AG04450 (cell line): ENCODE measurements at places on chromosomes 7 and 10. TPM values are rescaled to one million over a fixed set of nuclear protein-coding genes. Genes with fewer than 3 reads are reported as not detected.

DNA sequence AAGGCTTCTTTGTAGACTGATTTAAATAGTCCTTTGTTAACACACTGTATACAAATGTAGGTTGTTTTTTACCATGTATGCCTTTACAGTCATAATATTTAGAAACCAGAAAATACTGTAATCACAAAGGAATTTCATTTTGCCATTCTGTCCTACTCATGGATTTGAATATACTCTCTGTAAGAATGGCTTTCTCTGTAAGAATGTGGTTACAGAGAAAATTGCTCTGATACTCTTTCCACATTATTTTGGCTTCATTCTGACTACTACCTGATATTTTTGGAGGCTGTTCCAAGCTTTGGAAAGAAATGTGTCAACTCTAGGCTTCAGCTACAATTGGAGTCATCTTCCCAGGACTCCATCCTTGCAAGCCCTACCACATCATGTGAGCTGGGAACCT, 23.5 kb downstream of the CH25H start:
- no peak for DNase-seq

GRCh38 chr10:23015021-23015707, 80.2 kb upstream of the MSRB2 start:
- DNase-seq, result no peak

- no peak for DNase-seq
Observed at GRCh38 chr7:132551886-132552285, 24.4 kb downstream of the PLXNA4 start.

GRCh38 chr10:131115321-131115720, 196.2 kb downstream of the TCERG1L start:
- no peak for DNase-seq

DNA sequence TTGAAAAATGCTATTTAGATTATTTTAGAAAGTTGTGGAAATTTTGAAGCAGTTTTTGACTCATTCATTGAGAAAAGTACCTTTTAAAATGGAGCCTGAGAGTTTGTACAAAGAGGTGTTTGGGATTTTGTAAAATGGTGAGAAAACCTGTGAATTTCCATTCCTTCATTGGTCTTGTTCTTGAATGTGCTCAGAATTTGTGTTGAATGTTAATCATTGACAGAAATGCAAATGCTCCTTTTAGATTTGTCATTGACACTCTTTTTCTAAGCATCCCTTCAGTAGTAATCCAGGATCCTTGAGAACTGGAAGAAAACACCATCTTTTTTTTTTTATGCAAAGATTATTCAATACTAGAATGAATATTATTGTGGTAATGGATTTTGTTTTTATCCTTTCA, 74.8 kb downstream of the LCOR start:
- no peak for DNase-seq

DNA sequence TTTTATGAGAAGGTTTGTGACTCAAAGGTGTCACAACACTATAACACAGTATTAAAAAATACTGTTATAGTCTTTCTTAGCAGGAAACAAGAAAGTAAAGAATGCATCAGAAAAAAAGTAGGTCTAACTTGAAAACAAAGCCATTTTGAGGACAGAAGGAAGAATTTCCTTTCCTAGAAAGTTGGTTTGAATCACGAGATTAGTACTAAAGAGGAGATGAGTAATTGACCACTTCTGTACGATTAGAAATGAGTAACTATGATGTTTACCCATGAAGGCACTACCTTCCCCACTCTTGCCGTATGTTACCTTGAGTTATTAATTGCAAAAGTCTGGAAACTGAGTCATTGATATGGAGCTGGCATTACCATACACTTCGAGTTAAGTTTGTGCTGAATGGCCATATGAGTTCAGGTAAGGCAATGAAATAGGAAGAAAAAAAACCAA, 65.2 kb downstream of the FAM185A start:
- no peak for DNase-seq

DNA sequence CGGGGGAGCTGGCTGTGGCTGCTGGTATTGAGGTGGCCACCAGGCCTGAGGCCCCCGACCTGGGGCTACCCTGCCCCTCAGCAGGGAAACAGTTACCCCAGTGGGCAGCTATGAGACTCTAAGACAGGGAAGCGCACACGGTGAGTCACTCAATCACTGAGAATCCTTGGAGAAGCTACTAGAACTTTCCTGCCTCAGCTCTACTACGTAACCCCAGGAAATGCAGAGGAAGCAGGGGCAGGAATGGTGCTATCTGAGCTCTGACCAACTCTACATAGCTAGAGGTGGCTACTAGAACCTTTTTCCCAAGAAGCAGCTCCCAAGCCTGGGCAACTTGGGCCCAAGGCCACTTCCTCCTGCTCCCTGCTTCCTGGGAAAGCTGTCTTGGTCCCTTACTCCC, 11.8 kb downstream of the DNAJB12 start:
- DNase-seq, result no peak

DNA sequence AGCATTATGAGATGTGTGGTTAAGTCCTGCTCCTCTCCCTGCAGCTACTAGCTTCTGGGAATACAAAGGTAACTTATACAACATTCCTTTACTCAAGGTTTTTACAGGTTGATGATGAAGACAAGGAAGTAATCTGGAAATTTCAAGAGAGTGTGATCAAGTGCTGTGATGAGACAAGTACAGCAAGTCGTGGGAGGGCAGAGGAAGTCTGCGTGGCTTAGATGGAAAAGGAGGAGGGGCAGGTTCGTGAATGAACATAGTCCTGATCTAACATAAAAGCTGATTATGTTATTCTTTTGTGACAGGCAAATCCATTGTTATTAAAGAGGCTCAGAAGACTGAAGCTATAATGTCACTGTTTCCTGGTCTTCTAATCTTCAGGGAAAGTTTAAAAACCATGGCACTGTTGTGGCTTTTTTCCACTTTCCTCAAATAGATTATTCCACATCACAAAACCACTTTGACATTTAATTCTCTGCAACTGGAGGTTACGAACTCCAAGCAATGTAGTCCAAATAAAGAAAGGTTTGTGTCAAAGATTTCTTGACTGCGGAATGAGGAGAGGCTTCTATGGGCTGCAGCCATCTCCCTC, 84.1 kb downstream of the CPXM2 start:
- no peak for DNase-seq

DNA sequence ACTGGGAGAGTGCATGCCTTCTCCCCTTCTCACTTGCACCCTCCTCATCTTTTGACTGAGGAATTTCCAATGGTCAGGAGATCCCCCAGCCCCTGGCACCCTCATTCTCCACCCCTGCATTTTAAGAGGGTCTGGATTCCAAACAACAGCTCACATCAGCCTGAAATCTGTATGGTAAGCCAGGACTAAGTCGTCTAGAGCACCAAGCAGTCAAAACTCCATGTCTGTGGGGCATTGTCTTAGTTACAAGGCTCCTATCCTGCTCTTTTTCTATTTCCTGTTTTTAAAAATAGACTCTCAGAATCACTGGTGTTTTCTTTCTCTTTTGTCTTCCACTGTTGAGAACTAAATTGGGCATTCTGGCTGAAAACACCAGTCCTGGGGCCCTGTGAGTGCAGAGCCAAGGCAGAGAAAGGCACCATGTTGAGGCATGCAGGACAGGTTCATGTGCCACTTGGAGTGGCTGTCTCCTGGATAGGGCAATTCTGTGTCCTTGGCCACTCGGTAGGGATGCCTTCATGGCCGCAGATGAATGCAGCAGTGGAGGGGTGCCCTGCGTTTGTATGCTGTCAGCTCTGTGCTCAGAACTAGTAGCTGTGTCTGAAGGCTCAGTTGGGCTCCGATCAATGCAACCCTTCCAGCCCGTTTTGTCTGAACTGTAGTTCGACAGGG, 216.6 kb upstream of the YAE1 start:
- DNase-seq, result no peak

- no peak for DNase-seq
Observed at GRCh38 chr10:113746217-113746957, 5.1 kb upstream of the PLEKHS1 start.

The CNNM1 gene
- 0.11 and 0.14 TPM in 2 replicates for polyA plus RNA-seq

DNA sequence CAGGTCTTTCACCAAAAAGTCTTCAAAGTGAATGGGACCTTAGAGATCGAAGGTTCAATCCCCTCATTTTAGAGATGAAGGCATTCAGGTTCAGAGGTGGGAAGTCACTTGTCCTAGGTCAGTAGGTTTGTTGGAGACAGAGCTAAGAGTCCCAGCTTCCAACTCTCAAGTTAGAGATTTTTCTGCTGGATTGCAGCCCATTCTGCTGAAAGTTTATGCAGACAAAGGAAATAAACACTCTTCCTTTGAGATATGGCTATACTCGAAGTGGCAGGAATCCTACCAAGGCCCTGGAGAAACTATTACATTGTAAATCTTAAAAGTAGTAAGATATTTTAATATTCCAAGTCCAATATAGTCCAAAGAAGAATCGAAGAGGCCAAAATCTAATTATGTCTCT, 64.4 kb downstream of the LYZL1 start:
- no peak for DNase-seq

DNA sequence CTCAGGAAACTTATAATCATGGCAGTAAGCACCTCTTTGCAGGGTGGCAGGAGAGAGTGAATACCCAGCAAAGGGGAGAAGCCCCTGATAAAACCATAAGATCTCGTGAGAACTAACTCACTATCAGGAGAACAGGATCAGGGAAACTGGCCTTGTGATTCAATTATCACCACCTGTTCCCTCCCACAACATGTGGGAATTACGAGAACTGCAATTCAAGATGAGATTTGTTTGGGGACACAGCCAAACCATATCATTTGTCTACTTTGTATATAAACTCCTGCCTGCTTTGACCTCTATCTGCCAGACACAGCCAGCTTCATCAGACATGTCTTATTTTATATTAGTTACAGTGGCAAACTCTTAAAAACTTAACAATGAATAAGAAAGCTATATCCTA, 50.4 kb downstream of the ARMC3 start:
- no peak for DNase-seq

The GDF10 gene
- polyA plus RNA-seq, result 0.09 and 0.14 TPM in 2 replicates

- DNase-seq, result peak; percentile 81
Observed at GRCh38 chr7:23273141-23273599, 26.0 kb upstream of the MALSU1 start.

DNA sequence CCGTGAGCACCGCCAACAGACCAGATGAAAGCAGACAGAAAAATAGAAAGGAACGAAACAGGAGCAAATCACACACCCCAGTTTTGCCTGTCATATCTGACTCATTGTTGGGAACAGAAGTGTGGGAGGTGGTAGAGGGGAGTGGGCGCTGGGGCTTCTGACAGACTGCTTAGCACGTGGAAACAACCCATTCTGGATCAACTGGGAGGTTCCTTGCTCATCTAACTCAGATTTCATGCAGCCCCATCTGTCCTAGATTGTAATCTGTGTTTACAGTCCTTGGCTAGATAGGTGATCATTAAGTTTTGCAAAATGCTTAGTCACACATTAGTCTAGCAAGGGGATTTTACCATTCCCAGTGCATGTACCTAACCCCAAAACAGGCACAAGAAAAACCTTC, 154.1 kb downstream of the NRP1 start:
- no peak for DNase-seq

GRCh38 chr7:137590071-137590755, 246.7 kb upstream of the PTN start:
- DNase-seq, result no peak

DNA sequence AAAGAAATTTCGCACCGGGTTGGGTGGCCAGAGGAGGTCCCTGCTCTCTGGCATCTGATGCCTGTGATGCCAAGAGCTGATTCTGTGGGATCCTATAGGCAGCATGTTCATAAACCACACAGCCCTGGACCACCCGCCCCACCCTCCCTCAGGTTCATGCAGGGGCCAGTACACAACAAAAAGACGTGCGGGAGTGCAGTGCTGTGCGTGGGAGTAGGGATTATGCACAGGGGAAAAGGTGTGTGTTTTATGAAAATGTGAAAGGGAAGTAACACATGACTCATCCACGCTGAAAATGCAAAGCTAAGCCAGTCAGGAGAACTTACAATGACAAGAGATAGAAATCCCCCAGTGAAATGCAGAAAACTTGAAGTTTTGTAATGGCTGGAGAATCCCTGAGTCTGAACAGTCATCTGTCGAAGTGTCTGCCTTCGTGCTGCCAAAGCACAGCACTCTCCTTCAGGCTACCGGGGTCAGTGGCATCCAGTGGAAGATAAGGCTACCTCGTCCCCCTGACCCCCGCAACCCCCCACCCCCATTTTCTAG, 1.1 kb downstream of the KIAA1217 start:
- DNase-seq, result no peak

The SSBP1 gene
- polyA plus RNA-seq, result 152 and 212 TPM in 2 replicates

- no peak for DNase-seq
Observed at GRCh38 chr7:133887459-133887858, 239.7 kb upstream of the LRGUK start.

The MKX gene
- polyA plus RNA-seq, result 0.76 and 0.87 TPM in 2 replicates

GRCh38 chr10:118522791-118523498, 72.5 kb downstream of the PRLHR start:
- DNase-seq, result no peak

The POLL gene
- 14.8 and 16.4 TPM in 2 replicates for polyA plus RNA-seq

The DDX56 gene
- 45.9 and 52.6 TPM in 2 replicates for polyA plus RNA-seq

The GPR158 gene
- polyA plus RNA-seq, result not detected in 2 replicates

The ATP6V0E2 gene
- polyA plus RNA-seq, result 13.4 and 17.2 TPM in 2 replicates

DNA sequence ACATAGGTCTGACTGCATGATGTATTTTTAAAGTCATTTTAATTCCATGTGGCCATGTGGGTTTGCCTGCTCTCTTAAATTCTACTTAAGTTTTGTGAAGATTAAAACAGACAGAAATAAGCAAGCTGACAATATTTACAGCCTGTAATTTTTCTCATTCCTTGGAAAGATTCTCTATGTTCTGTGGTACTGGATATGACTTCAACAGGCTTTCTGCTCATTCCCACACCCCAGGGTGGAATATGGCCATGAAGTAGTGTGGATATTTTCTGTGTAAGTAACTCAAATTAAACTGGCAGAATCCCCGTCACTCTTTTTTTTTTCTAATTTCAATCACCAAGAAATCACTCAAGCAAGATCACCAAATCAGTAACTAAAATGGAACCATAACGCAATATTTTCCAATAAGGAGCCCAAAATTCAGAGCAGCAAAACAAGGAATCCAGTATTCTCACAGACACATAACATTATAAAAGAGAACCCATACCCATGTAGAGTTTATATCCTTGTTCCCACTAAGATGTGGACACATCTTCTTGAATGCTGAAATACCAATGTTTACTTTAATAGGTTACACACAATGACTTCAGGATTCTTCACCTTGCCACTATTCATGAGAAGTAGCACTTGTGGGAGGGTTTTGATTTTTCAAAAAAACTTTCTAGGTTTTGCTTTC, 5.7 kb downstream of the HOXA5 start:
- no peak for DNase-seq

The GNAT3 gene
- polyA plus RNA-seq, result not detected in 2 replicates

The PDLIM1 gene
- 255 and 334 TPM in 2 replicates for polyA plus RNA-seq

The UCMA gene
- polyA plus RNA-seq, result not detected in 2 replicates

GRCh38 chr10:117412469-117413010, 37.3 kb upstream of the PDZD8 start:
- no peak for DNase-seq

DNA sequence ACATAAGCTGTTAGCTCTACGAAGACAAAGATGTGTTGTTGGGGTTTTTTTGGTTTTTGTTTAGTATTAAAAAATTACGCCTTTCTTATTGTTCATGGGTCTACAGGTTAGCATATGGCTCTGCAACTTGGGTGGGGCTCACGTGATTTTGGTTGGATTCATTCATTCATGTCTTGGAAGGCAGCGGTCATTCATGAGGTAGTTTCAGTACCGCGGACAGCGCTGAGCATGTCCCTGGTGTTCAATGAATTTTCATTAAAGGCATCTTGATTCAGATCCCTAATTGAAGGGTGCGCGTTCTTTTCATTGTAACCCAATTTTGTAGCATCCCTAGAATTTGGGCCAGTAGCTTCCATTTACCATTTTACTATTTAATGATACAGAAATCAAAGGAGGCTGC, 42.9 kb upstream of the TCERG1L start:
- DNase-seq, result no peak
